ENCODE measurements at places on chromosomes 5 and 9.

DNA sequence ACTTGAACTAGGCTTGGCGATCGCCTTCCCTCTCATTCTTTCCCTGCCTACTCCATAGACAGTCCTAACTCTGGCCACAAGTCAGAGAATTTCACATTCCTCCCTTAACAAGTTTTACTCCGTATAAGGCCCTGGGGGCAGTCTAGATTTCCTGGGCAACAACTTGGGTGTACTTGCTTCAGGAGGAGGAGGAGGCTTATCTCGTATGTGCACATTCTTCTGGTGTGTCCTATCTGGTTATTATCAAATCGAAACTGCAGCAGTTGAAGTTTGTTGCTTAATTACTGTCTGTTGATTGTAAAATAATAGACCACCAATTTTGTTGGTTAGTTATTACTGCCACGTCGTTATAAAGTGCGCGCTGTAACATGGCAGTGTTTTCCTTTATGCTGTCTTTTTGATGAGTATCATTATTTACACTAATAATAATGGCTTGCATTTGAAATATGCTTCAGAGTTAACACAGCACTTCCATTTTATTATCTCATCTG lies 42.0 kb downstream of the PIP5K1B start:
- no peak for DNase-seq

- no peak for DNase-seq
Measured at GRCh38 chr5:150521522-150521817, 13.5 kb downstream of the NDST1 start.

DNA sequence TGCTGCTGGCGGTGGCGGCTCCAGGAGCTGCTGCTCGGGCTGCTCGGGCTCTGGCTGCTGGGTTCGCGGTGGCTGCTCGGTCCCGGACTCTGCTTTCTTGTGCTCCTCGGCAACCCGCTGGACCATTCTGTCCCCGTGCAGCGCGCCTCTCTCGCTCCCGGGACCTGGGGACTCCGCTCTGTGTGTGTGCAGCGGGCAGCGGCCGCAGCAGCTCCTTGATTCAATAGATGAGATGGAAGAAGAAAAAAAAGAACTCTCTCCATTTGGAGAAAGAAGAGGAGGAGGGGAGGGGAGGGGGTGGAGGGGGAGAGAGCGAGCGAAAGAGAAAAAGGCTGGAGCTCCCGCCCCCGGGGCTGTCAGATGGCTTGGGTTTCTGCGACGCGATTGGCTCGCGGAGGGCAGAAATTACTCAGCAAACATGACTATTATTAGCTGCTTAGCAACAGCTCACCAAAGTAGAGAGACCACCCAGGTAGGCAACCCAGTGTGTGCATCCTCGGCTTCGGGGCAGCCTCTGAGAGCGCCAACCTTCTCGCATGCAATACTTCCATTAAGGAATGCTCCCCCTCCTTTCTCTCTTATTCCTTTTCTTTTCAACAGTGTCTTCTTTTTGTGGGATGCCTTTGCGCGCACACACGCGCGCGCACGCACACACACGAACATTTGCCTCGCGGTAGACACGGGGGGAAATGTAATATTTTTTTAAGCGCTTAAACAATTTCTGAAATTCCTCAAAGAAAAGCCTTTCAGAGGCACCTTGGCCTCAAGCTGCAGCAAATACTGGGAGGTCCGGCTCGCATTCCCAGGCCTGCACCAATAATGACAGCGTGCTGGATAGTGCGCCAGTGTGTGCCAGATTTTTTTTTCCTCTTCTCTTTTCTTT lies 7.6 kb downstream of the PTCH1 start:
- no peak for DNase-seq

- DNase-seq, result no peak
Measured at GRCh38 chr5:134550271-134551214, 25.1 kb downstream of the JADE2 start.

GRCh38 chr9:125409637-125410521 lies 148.3 kb downstream of the GAPVD1 start:
- DNase-seq, result peak; percentile 16

- DNase-seq, result no peak
Measured at GRCh38 chr5:86878250-86878649, 260.5 kb downstream of the COX7C start.

GRCh38 chr5:124587280-124587679 lies 159.2 kb downstream of the ZNF608 start:
- DNase-seq, result no peak

- no peak for DNase-seq
Measured at GRCh38 chr5:76691467-76692273, 24.3 kb upstream of the F2R start.

- DNase-seq, result no peak
Measured at GRCh38 chr9:95725045-95725444, 150.4 kb upstream of the ERCC6L2 start.

- DNase-seq, result no peak
Measured at GRCh38 chr5:5558102-5558501, 135.6 kb downstream of the ICE1 start.

DNA sequence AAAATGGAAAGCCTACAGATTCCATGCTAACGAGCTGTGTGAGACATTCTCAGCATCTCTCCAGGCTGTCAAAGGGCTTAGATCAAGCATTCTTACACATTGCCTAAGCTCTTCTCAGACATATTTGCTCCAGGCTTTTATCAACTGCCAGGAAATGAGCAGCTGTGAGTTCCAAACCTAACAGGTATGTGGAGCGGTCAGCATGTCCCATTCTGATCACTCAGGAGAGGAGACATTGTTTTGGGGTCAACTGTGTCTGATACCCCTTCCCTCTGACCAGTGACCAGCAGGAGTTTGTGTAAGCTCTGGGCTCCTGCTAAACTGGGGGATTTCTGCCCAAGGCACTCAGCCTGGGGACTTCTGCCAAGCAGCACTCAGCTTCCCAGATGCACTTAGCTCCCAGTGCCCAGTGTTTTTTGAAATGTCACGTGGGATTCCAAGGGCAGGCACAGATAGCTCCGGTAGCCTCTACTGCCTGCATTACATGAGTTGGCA lies 229.1 kb downstream of the SEC61B start:
- DNase-seq, result no peak

DNA sequence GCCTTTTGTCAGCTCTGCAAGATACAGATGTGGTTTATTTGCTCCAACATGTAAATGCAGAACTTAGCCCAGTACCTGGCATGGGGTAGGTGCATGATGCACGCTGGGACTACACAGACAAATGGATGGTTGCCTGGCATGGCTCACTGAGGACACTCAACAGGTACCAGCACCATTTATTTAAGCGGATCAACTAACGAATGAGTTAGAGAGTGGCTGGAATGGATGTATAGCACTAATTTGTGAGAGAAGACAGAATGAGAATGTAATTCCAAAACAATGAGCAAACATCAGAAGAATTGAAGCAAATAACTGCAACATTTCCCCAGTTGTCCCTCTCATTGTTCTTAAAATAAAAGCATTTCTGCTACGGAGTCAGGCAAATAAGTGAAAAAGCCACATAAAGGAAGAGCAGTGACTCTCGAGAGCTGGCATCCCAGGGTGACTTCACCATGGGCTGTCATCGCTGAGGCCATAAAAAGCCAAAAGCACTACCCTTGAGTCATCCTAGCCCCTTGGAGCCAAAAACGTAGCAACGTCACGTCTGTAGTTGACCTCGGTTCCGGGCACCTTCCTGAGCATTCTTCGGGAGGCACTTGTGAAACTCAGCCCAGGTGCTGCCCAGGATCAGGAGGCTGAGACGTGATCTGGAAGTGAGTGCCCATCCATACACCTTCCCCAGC lies 290.3 kb downstream of the NSG2 start:
- DNase-seq, result no peak

DNA sequence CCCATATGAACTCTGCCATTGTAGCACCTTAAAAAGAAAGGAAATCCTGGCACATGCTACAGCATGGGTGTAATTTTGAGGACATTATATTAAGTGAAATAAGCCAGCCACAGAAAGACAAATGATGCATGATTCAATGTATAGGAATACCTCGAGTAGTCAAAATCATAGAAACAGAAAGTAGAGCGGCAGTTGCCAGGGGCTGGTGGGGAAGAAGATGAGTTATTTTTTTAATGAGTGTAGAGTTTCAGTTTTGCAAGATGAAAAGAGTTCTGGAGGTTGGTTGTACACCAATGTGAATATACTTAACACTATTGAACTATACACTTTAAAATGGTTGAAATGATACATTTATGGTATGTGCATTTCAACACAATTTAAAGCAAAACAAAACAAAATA lies 133.0 kb downstream of the ZDHHC21 start:
- DNase-seq, result peak; percentile 5

DNA sequence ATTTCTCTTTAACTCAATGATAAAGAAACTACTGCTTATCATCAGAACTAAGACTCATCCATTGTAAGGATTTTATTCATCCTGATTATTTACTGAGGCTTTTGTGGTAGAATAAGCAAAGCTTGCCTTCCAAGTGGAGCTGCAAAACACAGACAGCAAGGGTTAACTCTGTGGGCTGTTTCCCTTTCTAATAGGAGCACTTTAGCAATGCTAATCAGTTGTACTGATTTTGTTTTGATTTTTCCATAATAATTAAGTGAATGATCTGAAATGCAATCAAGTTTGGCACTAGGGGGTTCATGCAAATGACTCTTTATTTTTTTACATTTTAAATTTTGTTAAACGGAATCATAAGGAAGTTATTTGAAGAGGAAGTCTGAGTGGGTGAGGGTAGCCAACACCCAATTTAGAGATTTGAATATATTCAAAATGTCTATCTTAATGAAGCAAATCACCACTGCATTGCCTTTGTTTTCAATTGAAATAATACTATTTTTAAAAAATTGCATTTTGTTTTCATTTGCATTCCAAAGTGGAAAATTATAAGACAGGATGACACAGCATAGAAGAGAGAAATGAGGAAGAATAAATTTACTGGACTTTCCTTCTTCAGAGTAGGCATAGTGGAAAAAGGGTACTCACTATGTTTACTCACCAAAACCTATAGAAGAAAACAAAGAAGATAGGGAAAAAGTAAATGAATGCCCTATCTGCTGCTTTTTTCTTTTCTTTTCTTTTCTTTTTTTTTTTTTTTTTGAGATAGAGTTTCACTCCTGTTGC lies 36.6 kb downstream of the MEGF10 start:
- no peak for DNase-seq

GRCh38 chr9:74810200-74810599 lies 77.5 kb downstream of the TRPM6 start:
- no peak for DNase-seq

GRCh38 chr5:78501411-78502352 lies 141.3 kb downstream of the SCAMP1 start:
- no peak for DNase-seq

DNA sequence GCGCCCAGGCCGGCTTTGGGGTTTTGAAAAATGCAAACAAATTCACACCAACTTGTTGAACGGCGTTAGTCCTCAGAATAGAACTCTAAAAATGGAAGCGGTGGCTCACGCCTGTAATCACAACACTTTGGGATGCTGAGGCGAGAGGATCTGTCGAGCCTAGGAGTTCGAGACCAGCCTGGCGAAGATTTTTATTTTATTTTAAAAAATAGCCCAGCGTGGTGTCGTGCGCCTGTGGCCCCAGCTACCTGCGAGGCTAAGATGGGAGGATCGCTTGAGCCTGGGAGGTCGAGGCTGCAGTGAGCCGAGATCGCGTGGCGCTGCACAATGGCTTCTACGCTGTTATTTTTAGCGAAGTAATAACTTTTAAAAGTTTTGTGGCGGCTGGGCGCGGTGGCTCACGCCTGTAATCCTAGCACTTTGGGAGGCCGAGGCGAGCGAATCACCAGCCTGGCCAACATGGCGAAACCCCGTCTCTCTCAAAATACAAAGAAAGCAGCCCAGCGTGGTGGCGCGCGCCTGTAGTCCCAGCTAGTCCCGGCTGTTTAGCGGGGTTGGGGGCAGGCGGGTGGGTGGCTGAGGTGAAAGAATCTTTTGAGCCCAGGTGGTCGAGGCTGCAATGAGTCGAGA lies 694 bp upstream of the PLIN2 start:
- DNase-seq, result no peak

GRCh38 chr9:136060671-136061371 lies 34.3 kb downstream of the NACC2 start:
- DNase-seq, result no peak

DNA sequence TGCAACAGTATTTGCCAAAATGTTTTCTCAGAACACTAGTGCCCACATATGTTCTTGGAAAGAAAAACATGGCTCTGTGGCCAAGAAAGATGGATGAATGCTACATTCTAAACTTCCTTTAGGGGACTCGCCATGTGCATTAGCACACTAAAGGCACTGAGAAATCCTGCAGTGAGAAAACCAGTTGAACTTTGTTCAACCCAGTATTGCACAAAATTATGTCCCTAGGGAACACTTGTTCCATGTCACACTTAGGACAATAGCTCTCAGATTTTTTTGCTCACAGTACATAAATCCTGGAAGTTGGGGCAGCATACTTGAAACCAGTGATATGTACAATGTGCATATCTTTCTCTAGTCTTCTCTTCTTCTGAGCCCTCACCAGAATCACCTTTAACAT lies 96.6 kb downstream of the ADRB2 start:
- no peak for DNase-seq

- DNase-seq, result no peak
Measured at GRCh38 chr5:144522698-144523097, 352.0 kb downstream of the KCTD16 start.

DNA sequence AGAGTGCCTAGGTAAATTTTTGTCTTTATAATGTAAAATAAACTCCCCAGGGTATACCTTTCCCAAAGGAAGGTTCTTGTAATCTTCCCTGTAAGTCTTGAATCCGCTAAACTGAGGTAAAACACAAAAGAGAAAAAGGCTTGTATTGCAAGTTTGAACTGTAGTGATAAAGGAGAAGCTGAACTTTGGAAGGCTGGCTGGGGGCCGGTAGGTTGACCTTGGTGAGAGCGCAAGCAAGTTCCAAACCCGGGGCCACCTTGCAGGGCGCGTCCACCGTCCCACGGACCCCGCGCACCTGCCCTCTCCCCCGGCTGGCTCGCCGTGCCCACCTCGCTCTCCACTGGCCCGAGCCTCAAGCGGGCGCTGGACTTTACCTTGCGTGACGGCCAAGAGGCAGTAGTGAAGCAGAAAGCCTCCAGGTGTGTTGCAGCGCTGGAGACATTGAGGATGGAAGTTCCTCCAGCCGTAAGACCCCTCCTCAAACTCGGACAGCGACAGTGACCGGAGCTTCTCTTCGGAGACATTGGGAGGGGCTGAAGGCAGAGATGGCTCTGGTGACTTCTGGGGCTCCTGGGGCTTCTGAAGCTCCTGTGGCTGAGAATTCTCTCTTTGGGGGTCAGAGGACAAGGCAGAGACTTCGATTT lies 428 bp downstream of the SLCO4C1 start:
- no peak for DNase-seq

DNA sequence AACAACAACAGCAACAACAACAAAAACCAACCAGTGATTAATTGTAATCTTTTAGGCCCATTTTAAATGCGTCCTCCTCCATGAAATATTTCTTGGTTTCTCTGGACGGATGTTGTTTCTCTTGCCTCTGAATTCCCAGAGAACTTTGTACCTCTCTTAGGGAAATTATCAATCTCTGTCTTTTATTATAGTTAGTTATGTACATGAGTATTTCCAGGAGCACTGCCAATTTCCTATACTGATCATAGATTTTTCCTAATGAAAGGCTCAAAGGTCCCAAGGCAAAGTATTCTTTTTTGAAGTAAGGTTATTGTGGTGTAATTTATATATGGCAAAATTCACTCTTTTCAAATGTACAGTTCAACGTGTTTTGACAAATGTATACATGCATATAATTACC lies 20.4 kb upstream of the PALM2AKAP2 start:
- DNase-seq, result no peak

GRCh38 chr9:87573841-87574342 lies 76.2 kb downstream of the DAPK1 start:
- no peak for DNase-seq

Measured in activated T-cell treated with anti-CD3 and anti-CD28 coated beads for 24 hours (primary cell).